Activated CD4-positive, alpha-beta T cell treated with anti-CD3 and anti-CD28 coated beads, Interleukin-2, amount 10 ng/mL, durations not matched to agents 7 days and 5 days (primary cell): ENCODE measurements at places on chromosomes 4 and X. TPM values are rescaled to one million over a fixed set of nuclear protein-coding genes. Genes with fewer than 3 reads are reported as not detected.

NPY5R gene
- total RNA-seq: not detected

KCTD8 gene
- not detected for total RNA-seq

CRMP1 gene
- total RNA-seq: 0.15 TPM

IL9R gene
- 25.2 TPM for total RNA-seq

BMPR1B gene
- not detected for total RNA-seq

CXorf51B gene
- not detected for total RNA-seq

USP17L13 gene
- total RNA-seq: not detected

APOO gene
- total RNA-seq: 28.5 TPM

NIPAL1 gene
- 0.57 TPM for total RNA-seq

DNA sequence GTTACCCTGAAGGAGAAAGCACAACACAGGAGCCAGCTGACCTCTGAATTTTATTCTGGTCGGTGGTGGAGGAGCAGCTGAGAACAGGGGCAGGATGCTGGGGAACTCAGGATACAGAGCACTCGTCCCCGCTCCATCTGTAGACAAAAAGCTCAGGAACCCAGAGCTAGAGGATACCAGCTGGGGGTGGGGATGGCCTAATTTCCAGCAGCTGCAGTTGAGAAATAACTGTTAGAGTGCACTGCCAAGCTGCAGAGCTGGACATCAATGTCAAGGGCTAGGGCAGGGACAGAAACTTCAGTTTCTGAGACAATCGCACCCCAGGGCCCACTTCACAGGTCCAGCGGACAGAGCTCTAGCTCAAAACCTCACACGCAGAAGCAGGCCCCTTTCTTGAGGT is 122.1 kb upstream of the GUCY1A1 start:
- no peak for DNase-seq

DNA sequence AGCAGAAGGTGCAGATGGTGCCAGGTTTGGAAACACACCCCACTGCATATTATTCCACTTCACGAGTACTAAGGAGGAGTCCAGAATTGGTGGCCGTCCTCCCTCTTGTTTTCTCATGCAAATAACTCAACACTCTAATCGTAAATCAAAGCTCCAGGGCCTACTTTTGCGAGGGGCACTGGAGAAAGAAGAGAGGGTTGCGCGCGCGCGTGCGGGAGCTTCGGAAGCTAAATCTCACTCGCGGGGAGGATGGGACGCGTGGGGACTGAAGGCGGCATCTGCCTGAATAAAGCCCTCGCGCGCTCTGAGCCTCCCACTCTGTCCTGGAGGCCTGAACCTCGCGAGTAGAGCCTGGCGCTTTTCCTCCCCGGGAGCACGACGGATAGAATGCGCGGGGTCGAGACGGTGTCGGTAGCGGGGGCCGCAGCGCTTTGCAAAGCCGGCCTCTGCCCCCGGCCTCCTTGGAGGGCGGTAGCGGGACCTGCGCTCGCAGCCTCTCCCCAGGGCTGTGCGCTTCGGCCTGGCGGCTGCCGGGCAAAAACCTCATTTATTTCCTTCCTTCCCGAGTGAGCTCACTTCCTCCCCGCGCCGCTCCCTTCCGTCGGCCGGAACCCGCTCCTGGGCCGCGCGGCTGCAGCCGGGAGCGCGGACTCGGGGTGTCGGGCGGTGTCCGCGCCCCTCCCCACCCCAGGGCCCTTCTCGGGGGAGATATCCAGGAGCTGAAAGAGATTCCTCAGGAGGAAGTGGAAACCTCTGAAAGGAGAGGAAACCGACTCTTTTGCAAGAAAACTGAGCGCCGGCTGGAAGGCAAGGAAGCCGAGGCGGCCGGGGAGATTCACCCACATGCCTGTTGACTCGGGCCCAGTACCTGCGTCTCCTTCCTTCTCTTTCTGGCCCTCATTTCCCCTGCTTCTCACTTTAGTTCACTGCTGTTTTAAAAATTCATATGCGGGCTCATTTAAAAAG is 20.7 kb downstream of the HAND2 start:
- DNase-seq: no peak

- DNase-seq: no peak
Observed at GRCh38 chr4:101418466-101418865, 71.1 kb upstream of the PPP3CA start.

DNA sequence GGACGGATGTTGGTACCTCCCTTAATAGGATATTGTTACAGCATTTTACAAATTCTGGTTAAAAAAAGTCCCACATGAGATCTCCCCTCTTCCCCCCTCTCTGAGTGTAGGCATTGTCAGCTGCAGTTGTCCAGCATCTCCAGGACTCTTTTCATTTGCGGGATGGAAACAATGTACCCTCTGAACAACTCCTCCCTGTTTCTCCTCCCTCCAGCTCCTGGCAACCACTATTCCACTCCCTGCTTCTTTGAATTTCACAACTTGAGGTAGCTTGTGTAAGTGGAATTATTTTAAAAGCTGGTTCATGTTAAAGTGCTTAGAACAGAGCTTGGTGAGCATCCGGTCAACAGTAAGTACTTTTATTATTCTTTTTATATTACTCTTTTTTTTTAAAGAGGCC is 69.8 kb downstream of the TBL1X start:
- DNase-seq: no peak

DNA sequence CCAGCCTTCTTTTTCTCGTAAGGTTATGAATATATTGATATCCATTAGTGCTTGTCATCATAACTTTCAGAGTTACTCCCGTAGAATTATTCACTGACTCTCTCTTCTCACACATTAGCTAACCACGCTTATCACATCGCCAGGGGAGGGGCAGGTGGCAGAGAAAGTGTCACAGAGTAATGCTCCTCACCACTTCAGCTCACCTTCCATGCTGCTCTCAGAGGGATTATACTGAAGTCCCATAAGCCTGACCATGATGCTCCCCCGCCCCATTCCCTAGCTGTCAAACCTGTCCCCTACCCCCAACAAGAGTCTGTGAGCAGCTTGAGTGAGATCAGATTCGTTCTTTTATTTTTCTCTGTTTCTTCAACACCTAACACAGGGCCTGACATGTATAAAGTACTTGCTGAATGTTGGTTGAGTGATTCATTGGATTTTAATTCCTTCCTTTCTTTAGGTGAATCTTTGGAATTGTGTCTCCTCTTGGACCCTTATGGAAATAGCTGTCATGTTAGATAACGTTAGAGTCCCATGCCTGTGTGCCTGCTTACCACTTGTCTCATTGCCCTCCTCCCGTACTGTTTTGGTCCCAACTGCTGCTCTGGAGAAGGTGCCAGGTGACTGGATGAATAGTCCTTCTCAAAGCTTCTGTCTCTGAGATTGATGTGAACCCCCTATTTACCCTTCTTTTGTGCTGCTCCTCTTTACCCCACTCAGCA is 55.1 kb downstream of the RS1 start:
- DNase-seq: no peak

DNA sequence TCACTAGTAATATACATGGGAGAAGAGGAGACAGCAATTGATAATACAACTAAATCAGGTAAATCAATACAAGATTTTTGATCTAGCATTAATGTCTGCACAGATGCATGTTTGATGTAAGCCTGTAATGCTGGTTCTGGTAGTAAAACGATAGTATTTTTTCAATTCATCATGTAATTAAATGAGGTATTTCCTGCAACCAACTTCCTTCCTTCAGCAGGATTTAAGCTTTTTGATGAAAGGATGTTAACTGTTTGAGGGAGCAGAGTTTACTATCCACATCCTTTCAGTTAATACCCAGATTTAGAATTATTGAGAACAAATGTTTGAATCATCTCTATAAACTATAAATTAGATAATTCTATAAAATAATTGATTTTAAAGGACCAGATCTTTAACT is 31.4 kb upstream of the NFKB1 start:
- DNase-seq: no peak

GRCh38 chr4:38857354-38858096 is 908 bp upstream of the TLR6 start:
- DNase-seq: peak; percentile 23

GRCh38 chr4:8274765-8275547 is 5.4 kb downstream of the HTRA3 start:
- no peak for DNase-seq

GRCh38 chr4:54152846-54153600 is 53.1 kb downstream of the GSX2 start:
- DNase-seq: no peak

DNA sequence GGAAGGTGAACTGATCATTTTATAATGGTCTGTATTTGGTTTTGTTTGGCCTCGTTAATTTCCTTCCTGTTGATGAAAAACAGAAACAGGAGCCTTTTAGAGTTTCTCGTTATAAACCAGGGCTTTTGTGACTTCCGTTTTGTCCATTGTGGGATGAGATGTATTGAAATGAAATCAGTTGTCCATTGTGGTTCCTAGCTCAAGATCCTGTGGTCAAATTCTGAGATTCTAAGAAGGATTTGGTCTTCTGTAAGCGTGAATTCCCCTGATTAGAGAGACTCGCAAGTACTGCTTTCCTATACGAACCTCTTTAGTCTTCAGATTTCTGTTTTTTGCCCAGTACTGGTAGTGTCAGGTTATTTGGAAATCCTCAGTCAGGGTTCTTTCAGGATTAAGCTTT is 101.7 kb downstream of the RAPGEF2 start:
- DNase-seq: no peak

DNA sequence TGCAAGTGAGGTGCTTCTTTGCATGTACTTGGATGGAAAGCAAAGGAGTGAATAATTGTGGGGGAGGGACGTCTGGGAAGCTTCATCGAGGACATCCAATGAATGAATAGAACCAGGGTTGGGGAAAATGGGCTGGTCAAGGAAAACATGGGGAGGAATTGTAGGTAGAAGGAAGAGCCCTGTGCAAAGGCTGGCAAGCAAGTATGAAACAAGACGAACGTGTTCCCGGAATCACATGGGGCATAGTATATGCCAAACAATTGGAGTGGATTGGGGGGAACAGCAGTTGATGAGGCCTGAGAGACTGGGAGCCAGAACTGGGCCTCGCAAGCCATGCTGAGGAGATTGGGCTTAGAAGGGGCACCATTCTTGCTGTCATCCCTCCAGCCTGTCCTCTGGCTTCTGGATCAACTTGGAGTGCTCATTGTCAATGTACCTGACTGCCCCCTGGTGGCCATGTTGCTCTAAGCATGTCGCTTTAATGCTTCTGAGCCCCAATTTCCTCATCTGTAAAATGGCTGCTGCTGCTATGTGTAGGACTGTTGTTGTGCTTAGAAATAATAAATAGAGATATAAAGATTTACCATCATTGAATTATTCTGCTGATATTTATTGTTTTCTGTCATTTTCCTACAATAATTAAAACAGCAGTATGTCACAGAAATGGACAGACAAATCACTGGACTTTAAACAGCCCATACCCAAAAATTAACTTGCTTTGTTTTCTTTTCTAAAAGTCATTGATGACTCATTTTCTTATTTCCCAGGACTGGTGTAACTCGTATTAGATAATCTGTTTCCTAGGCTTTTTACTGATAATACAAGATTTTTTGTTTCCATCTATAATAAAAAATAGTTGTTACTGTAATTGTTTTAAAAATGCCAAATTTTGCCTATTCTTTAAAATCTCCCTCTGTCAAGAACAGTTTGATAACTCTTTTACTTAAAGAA is 66.4 kb downstream of the JADE3 start:
- DNase-seq: peak; percentile 77

GRCh38 chr4:67674098-67674497 is 26.9 kb downstream of the UBA6 start:
- DNase-seq: no peak

- peak; percentile 9 for DNase-seq
Observed at GRCh38 chr4:184705692-184706091, 28.2 kb downstream of the CENPU start.

- DNase-seq: peak; percentile 45
Observed at GRCh38 chrX:41720125-41720779, 3.7 kb upstream of the GPR82 start.

GRCh38 chr4:59374416-59374815 is 1825.7 kb upstream of the ADGRL3 start:
- DNase-seq: no peak

DNA sequence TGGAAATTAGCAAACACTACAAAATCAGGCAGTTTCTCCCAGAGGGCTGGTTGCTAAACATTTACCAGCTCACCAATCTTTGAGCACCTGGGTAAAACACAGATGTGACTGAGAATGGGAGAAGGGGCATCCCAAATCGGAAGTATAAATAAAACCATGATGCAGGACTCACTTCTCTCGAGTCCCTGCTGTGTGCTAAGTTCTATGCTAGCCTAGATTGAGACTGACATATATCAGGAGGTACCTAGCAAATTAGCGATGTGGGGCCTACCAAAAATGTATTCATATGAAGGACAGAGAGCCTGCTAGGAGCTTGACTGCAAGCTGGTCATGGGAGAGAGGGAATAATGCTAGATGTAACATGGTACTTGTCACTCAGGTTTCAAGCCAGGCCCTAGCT is 171.9 kb upstream of the PGRMC2 start:
- DNase-seq: no peak

DNA sequence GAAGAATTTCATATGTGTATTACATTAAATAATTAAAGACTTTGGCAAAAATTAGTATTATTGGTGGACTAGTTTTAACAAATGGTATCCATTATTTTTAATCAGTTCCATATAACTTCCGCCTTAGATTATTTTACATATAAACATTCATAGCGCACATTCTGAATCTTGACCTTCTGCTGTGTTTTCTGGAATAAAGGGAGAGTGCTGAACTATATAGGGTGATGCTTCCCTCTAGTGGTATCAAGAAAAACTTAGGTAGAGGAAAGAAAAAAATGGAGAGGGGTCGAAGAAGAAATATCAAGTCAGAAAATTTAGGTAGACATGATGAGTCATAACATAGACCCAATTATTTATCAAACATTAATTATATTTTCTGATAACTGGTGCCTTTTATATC is 155.6 kb upstream of the PACRGL start:
- no peak for DNase-seq

GRCh38 chr4:56741595-56741994 is 60.5 kb upstream of the HOPX start:
- no peak for DNase-seq

- no peak for DNase-seq
Observed at GRCh38 chr4:54731552-54731951, 73.8 kb downstream of the KIT start.

GRCh38 chrX:127552571-127552970 is 499.6 kb downstream of the ACTRT1 start:
- DNase-seq: no peak

GRCh38 chr4:69828828-69829227 is 31.1 kb downstream of the SULT1E1 start:
- no peak for DNase-seq

- DNase-seq: peak; percentile 28
Observed at GRCh38 chrX:130173190-130173895, 1.6 kb downstream of the RAB33A start.

- no peak for DNase-seq
Observed at GRCh38 chr4:135269125-135269890, 1067.7 kb upstream of the PABPC4L start.
